A549 treated with CpdA at 1 μM for 4 hours (cell line): ENCODE measurements at places on chromosomes 6 and 20. TPM values are rescaled to one million over a fixed set of nuclear protein-coding genes. Genes with fewer than 3 reads are reported as not detected.

The LGSN gene
- total RNA-seq: 3.5 to 4.8 TPM (median 4.0 TPM) in 5 replicates

The VGLL2 gene
- not detected in 5 replicates for total RNA-seq

The BNIP5 gene
- not detected in 5 replicates for total RNA-seq

The TRIM10 gene
- not detected in 5 replicates for total RNA-seq

The CCN5 gene
- 23.9 to 36.6 TPM (median 26.9 TPM) in 5 replicates for total RNA-seq

The TUBB1 gene
- total RNA-seq: 0.06 TPM in 1 of 5 replicates, not detected in the others

The WFDC12 gene
- not detected in 5 replicates for total RNA-seq

The HLA-DQB2 gene
- total RNA-seq: not detected in 5 replicates

The RAET1G gene
- total RNA-seq: 7.2 to 12.5 TPM (median 10.7 TPM) in 5 replicates

The TCP11 gene
- total RNA-seq: not detected in 5 replicates
